ENCODE measurements at places on chromosomes 5 and 9.

- no peak for DNase-seq
Measured at GRCh38 chr5:119554597-119554996, 74.8 kb upstream of the FAM170A start.

- DNase-seq = no peak
Measured at GRCh38 chr9:113352411-113352810, 3.1 kb downstream of the BSPRY start.

- DNase-seq = no peak
Measured at GRCh38 chr5:60546207-60546606, 153.8 kb downstream of the DEPDC1B start.

GRCh38 chr5:143629871-143630659 lies 181.9 kb upstream of the HMHB1 start:
- DNase-seq = no peak

GRCh38 chr9:123169926-123170325 lies 98.5 kb downstream of the STRBP start:
- no peak for DNase-seq

Data from NCI-H187 (cell line).